Stimulated activated naive B cell treated with anti-CD40 and anti-IgM and Interleukin-4, amounts not matched to agents 10 μg/mL and 1 μg/mL and 100 μg/mL, for 72 hours (primary cell): ENCODE measurements at places on chromosomes 7 and 10.
A peak's percentile ranks its signal among the peaks of the same experiment; 100 is the strongest.

DNA sequence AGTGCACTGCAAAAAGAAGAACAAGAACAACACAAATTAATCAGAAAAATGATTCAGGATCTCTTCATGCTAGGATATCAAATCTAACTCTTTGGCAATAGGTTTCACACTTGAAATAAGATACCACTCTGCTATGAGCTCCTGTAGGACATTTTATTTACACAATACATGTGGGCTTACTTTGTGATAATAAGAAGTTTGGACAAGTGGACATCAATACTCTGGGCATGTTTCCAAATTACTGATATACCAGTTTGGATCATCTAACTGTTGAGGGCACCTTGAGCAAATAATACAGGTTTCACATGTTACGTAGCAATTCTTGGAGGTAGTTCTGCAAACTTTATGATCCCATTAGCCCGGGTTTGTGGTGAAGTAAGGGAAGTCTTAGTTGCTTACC, 59.8 kb downstream of the CPVL start:
- peaks cover 1% of the 10 kb centered on the region for H3K36me3 ChIP-seq
- H3K27me3 ChIP-seq, result peaks cover 39% of the 10 kb centered on the region
- H3K4me3 ChIP-seq, result no peak overlapping the region
- peaks cover 2% of the 10 kb centered on the region for H3K4me1 ChIP-seq
- no peak for DNase-seq
- H3K27ac ChIP-seq, result no peak overlapping the region

- no peak overlapping the region for H3K4me3 ChIP-seq
- no peaks in the 10 kb centered on the region for H3K36me3 ChIP-seq
- H3K4me1 ChIP-seq, result peaks cover 8% of the 10 kb centered on the region
- DNase-seq, result no peak
Measured at GRCh38 chr7:44194069-44194468, 4.8 kb upstream of the GCK start.

DNA sequence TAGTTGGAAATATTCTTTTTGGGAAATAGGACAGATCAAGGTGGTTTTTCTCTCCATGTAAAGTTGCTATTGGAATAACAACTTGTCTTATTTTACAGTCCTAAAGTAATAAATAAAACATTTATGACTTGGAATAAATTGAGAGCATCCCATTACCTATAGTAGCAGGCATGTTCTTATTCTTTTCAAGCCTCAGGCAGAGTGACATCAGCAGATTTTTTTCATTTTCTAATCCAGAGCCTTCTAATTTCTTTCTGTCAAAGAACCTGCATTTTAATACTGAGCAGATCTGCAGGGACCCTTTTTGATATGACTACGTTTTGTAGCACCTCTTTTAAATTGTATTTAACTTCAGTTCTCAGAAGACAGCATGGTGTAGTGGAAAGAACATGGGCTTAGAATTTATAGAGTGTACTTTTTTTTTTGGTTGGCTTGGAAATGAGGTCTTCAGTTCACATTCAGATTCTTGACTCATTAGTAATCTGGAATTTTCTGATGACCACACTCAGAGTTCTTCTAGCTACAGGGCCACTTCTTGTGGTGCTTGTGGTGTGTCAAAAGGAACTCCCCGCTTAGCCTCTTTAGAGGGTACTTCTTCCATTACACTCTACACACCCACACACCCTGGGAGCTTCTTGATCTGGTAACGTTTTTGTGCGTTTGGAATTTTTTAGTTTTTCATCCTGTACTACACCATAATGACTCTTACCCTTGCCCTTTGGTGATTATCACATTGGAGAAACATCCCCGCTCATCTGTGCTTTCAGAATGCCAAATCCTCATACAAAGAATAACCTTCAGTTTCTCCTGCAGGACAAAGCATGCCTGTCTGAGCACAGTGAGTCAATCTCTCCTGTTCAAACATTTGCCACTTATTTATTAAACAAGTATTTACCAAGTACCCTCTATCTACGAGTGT, 34.6 kb downstream of the AGK start:
- peaks cover 32% of the 10 kb centered on the region for H3K4me1 ChIP-seq
- H3K4me3 ChIP-seq, result peak overlapping the region; percentile 29
- peaks cover 46% of the 10 kb centered on the region for H3K36me3 ChIP-seq
- peak overlapping the region; percentile 76 for H3K27ac ChIP-seq
- no peaks in the 10 kb centered on the region for H3K27me3 ChIP-seq
- DNase-seq, result peak; percentile 34

DNA sequence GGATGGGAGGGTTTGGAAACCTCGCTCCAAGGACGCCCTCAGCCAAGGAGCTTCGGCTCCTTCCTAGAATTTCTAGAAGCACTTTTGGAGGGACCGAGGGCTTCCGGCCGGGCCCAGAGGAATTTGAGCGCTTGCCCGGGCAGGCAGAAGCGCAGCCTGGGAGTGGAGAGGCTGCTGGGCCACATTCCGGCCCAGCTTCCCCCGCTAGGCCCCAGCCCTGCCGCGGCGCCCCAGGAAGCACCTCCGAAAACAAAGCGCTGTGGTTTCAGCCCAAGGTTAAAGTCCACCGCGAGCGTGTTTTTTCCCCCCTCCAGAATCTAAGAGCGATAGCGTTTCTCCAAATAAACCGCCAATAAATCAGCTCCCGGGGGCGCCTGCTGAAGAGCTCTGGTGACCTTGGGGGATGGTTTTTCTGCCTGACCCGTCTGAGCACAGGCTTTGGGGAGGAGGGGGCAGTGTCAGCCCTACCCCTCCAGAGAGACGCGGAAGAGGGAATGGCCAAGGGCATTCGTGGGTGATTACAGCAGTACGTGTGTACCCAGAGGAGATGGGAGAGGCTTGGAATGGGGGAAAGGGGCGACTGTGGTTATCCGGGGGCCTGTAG, 5.7 kb upstream of the TNRC18 start:
- no peak for DNase-seq
- peak overlapping the region; percentile 12 for H3K4me3 ChIP-seq
- peak overlapping the region; percentile 82 for H3K27ac ChIP-seq
- H3K36me3 ChIP-seq, result peaks cover 7% of the 10 kb centered on the region
- H3K27me3 ChIP-seq, result peaks cover 65% of the 10 kb centered on the region

DNA sequence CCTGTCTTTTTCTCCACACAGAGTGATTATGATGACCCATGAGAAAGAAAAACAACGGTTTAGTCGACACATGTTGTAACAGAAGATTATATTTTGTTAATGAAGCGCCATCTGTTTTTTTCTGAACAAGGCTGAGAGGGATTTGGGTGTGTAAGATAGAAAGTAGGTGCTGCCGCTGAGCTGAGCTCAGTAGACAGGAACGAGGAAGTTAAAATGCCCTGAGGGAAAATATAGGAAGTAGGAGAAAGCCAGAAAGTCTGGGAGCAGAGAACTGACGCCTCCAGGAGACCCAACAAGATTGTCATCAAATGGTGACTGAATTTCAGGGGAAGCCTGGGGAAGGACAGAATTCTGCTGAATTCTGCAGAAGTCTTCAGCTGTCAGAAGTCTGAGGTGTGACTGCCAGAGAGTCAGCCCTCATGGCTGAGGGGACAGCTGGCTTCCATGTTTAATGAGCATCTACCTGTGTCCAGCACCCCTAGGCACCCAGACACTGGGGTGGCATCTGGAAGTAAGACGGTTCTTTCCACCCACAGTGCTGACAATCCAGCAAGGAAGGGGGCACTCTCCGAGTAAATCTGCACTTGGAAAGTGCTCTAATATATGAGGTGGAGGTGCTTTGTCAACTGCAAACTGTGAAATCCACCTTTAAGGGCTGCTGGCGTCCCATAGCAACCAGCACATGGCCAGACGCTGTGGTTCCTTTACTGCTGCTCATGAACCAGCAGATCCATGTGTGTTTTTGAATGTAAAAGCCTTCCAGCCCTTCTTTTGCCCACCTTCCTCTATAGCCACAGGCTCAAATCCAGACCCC, 12.5 kb upstream of the TSPAN15 start:
- H3K36me3 ChIP-seq, result no peaks in the 10 kb centered on the region
- peaks cover 5% of the 10 kb centered on the region for H3K4me1 ChIP-seq
- DNase-seq, result no peak
- H3K4me3 ChIP-seq, result no peak overlapping the region
- H3K27ac ChIP-seq, result no peak overlapping the region
- peaks cover 4% of the 10 kb centered on the region for H3K27me3 ChIP-seq

DNA sequence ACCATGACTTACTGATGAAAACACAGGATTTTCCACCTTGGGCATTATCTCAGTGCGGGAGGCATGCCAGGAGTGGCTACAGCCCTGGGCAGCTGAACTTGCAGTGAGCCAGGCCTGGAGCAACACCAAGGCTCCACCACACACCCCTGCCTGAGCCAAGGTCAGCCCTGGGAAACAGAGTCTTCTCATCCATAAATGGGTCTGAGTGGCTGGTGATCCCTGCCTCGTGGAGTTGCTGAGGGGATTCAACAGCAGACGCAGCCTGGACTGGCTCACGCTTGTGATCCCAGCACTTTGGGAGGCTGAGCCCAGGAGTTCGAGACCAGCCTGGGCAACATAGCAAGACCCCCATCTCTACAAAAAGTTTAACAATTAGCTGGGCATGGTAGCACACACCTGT, 32.2 kb downstream of the SPOCK2 start:
- no peaks in the 10 kb centered on the region for H3K27me3 ChIP-seq
- DNase-seq, result no peak
- H3K4me1 ChIP-seq, result peaks cover 28% of the 10 kb centered on the region
- H3K4me3 ChIP-seq, result no peak overlapping the region

- H3K4me3 ChIP-seq, result no peak overlapping the region
- DNase-seq, result no peak
- no peaks in the 10 kb centered on the region for H3K36me3 ChIP-seq
- no peaks in the 10 kb centered on the region for H3K4me1 ChIP-seq
- H3K27me3 ChIP-seq, result no peaks in the 10 kb centered on the region
Measured at GRCh38 chr10:127415901-127416581, 133.1 kb upstream of the NPS start.

GRCh38 chr10:63030536-63030935, 102.6 kb upstream of the NRBF2 start:
- H3K4me3 ChIP-seq, result no peak overlapping the region
- H3K36me3 ChIP-seq, result no peaks in the 10 kb centered on the region

GRCh38 chr7:78323118-78323517, 524.5 kb downstream of the PHTF2 start:
- no peaks in the 10 kb centered on the region for H3K27me3 ChIP-seq
- no peak overlapping the region for H3K27ac ChIP-seq
- H3K4me3 ChIP-seq, result no peak overlapping the region

DNA sequence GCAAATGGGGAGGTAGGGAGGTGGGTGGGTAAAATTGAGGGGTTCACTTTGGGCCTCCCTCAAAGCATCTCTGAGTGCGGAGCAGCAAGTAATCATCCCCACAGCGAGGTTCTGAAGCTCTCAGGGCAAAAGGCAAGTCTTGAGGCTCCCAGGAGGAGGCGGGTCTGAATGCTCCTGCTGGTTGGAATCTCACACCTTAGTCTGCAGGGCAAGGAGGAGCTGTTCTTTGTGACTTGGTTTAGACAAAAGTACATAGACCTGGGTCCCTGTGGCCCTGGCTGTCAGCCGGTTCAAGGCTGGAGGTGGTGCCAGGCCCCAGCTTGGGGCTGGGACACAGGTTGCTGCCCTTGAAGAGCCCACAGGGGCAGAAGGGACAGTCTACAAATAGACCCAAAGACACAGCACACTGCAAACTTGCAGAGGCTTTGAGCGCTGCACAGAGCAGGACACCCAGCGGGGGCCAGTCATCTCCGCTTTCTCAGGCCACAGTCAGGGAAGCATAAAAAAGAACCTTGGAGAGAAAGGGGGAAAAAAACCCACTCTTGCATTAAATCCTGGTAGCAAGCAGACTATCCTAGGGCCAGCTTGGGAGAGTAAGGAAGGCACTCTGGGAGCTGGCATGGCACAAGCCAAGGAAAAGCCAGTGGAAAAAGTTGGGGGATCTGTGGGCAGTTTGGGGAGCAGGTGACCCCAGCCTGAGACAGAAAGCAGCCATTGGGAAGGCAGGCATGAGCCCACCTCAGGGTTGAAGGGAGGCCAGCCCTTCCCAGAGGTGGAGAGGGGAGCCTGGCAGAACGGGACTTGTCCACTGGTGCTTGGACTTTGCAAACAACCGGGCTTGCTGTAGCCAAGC, 926 bp upstream of the C10orf71 start:
- H3K27ac ChIP-seq, result no peak overlapping the region
- H3K27me3 ChIP-seq, result no peaks in the 10 kb centered on the region
- no peak for DNase-seq
- no peaks in the 10 kb centered on the region for H3K36me3 ChIP-seq

DNA sequence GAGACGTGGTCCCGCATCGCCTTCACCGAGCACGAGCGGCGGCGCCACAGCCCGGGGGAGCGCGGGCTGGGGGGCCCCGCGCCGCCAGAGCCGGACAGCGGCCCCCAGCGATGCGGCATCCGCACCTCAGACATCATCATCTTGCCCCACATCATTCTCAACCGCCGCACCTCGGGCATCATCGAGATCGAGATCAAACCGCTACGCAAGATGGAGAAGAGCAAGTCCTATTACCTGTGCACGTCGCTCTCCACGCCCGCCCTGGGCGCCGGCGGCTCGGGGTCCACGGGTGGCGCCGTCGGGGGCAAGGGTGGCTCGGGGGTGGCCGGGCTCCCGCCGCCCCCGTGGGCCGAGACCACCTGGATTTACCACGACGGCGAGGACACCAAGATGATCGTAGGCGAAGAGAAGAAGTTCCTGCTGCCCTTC, 737 bp downstream of the CNNM2 start:
- H3K27me3 ChIP-seq, result peaks cover 16% of the 10 kb centered on the region
- peaks cover 25% of the 10 kb centered on the region for H3K4me1 ChIP-seq
- H3K4me3 ChIP-seq, result peak overlapping the region; percentile 100
- DNase-seq, result peak; percentile 23
- H3K36me3 ChIP-seq, result peaks cover 7% of the 10 kb centered on the region

DNA sequence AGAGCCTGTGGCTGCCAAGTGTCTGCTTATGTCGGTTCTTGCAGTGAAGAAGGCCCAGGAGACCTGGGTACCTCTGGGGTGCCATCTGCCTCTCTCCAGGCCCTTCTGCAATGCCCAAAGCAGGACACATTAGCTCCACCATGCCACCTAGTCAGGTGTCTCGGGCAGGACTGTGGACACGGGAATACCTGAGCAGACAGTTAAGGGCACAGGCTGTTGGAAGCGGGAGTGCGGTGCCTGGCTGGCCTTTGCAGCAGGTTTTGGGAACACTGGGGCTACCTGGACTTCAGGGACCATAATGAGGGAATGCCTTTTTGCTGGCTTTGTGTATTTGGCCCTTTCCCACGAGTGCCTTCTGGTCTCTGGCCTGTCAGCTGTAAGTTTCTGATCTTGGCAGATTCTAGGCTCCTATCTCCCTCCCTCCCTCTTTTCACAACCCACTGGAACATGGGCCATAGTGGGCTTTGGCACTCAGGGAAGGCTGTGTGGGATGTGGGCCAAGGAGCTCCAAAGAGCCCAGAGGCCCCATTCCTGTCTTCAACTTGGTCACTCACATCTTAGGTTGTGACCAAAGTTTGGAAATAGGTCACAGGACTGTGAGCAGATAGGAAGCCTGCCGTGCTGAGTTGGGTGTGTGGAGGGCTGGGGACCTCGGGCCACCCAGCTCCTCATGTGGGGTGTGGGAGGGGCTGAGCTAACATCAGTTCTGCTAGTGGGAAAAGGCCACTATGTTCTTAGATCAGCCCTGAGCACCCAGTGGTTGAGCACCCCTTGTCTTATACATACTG, 41.5 kb upstream of the CXCL12 start:
- no peaks in the 10 kb centered on the region for H3K27me3 ChIP-seq
- DNase-seq, result no peak
- H3K36me3 ChIP-seq, result no peaks in the 10 kb centered on the region
- no peak overlapping the region for H3K4me3 ChIP-seq
- H3K4me1 ChIP-seq, result no peaks in the 10 kb centered on the region

GRCh38 chr7:81473236-81473635, 296.6 kb downstream of the HGF start:
- H3K36me3 ChIP-seq, result no peaks in the 10 kb centered on the region
- H3K4me3 ChIP-seq, result no peak overlapping the region
- H3K27me3 ChIP-seq, result peaks cover 6% of the 10 kb centered on the region
- H3K4me1 ChIP-seq, result no peaks in the 10 kb centered on the region
- no peak overlapping the region for H3K27ac ChIP-seq
- no peak for DNase-seq

GRCh38 chr10:96690755-96691730, 29.3 kb downstream of the PIK3AP1 start:
- peaks cover 60% of the 10 kb centered on the region for H3K36me3 ChIP-seq
- no peak for DNase-seq
- peak overlapping the region; percentile 12 for H3K4me3 ChIP-seq
- H3K27ac ChIP-seq, result peak overlapping the region; percentile 82
